ENCODE measurements at places on chromosomes 12 and 14. TPM values are rescaled to one million over a fixed set of nuclear protein-coding genes. Genes with fewer than 3 reads are reported as not detected.

- no peak for DNase-seq
Observed at GRCh38 chr12:124716208-124717130, 147.2 kb downstream of the SCARB1 start.

- DNase-seq = peak; percentile 77
Observed at GRCh38 chr12:65602610-65603295, 221.5 kb upstream of the HMGA2 start.

DNA sequence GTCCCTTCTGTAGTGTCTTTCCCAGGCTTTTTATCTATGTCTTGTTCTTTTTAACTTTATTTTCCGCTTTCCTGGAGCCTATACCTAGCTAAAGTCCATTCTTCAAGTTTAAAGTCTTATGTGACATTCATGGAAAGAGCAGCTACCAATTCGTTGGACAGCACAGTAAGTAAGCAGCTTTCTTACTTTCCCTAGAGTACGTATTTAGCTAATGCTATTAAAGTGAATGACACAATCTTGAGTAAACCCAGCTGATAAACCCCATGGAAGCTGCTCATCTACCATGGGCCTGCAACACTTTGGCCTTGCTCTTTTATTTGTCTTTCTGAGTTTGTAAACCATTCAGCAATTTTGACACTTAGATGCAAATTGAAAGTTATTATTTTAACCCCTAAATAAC lies 30.0 kb downstream of the ALX1 start:
- DNase-seq = no peak

GRCh38 chr14:96949594-96949993 lies 152.4 kb downstream of the VRK1 start:
- no peak for DNase-seq

DNA sequence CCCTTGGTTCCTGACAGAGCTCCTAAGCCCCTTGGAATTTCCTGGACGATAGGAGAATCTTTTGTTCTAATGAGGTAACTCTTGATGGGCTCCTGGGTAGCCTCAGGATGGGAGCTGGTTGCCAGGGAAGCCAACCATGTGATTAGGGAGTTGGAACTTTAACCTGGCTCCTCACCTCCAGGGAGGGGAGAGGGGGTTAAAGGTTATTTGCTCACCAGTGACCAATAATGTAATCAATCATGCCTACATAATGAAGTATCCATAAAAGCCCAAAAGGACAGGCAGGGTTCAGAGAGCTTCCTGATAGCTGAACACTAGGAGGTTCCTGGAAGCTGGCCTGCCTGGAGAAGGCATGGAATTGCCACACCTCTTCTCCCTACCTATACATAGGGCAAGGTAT lies 6.2 kb upstream of the CNOT2 start:
- no peak for DNase-seq

GRCh38 chr12:100737168-100737567 lies 57.4 kb upstream of the ANO4 start:
- no peak for DNase-seq

DNA sequence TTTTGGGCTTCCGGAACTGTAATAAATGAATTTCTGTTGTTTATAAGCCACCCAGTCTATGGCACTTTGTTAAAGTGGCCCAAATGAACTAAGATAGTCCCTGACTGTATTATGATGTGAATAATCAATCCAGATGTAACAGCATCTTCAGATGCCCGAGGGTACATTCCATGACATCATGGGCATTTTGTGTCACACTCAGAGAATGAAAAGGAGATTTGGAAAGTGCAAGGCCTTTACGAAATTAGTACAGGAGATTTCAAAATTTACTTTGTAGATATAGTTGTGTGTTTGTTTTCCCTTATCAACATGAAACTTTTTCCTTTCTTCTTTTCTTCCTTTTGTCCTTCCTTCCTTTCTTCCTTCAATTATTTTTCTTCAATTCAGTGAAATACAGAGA lies 54.2 kb upstream of the AMIGO2 start:
- DNase-seq = no peak

GRCh38 chr12:105425254-105426174 lies 95.0 kb downstream of the C12orf75 start:
- DNase-seq = no peak

GRCh38 chr14:31283578-31284252 lies 76.1 kb upstream of the HECTD1 start:
- no peak for DNase-seq

DNA sequence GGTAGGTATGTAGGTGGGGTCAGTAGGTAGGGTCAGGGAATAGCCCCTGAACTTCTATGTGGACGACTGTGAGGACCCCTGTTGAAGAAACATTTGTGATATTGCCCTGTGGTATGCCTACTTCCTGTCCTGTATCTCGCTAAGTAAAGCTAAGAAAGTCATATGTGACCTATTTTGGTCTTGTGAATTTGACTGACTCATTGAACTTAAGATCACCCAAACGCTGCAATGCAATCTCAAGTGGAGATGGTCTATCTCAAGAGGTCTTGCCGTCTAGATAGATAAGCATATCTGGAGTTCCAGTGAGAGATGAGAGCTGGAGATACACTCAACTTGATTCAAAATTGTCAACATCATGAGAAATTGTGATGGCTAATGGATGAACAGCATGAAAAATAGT lies 73.8 kb downstream of the TRAFD1 start:
- DNase-seq = no peak

GRCh38 chr12:68786929-68787328 lies 21.0 kb upstream of the MDM2 start:
- DNase-seq = no peak

DNA sequence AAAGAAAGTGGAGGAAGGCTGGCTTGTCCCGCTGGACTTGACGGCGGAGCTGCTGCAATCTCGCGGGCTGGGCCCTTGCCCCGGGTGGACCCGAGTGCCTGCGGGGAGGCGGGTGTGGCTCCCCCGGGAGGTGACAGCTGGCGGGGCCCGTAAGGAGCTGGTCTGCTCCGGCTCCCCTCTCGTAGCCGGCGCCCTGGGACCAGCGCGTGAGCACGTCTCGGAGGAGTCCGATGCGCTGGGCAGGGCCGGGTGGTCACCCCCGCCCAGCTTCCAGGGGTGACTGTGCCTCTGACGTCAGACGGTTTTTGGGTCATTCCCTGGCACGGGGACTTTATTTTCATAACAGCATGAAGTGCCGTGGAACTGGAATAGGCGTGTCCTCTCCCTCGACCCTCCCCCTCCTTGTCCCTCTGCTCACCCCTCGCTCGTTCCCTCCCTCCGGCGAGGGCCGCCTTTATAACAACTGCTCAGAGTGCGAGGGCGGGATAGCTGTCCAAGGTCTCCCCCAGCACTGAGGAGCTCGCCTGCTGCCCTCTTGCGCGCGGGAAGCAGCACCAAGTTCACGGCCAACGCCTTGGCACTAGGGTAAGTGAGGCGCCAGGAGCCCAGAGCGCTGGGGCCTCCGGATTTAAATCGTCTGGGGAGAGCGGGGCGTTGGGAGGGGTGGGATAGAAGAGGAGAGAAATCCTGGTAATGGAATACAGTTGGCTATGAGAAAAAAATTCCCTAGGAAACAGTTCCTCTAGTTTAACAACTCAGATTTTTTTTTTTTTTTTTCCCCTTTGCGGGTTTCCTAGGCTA lies at the start of gene GPRC5A:
Gene GPRC5A, plus strand, starts transcription at position 483 of the 801 bp plus-strand sequence. CDS start 16,688 bp downstream, outside the sequence.
- peak; percentile 72 for DNase-seq

- DNase-seq = no peak
Observed at GRCh38 chr12:116024769-116025168, 252.7 kb downstream of the MED13L start.

GRCh38 chr12:9243999-9244649 lies 35.9 kb upstream of the PZP start:
- DNase-seq = no peak

The FAM90A1 gene
- 0.31 TPM for total RNA-seq

The SSTR1 gene
- not detected for total RNA-seq

The SLC17A8 gene
- total RNA-seq = not detected

The RERG gene
- not detected for total RNA-seq

The SRRM4 gene
- not detected for total RNA-seq

The AACS gene
- 26.7 TPM for total RNA-seq

The AVPR1A gene
- total RNA-seq = not detected

The FOXN4 gene
- total RNA-seq = not detected

The TMTC1 gene
- total RNA-seq = 0.49 TPM
